ENCODE measurements at places on chromosomes 4 and X.

DNA sequence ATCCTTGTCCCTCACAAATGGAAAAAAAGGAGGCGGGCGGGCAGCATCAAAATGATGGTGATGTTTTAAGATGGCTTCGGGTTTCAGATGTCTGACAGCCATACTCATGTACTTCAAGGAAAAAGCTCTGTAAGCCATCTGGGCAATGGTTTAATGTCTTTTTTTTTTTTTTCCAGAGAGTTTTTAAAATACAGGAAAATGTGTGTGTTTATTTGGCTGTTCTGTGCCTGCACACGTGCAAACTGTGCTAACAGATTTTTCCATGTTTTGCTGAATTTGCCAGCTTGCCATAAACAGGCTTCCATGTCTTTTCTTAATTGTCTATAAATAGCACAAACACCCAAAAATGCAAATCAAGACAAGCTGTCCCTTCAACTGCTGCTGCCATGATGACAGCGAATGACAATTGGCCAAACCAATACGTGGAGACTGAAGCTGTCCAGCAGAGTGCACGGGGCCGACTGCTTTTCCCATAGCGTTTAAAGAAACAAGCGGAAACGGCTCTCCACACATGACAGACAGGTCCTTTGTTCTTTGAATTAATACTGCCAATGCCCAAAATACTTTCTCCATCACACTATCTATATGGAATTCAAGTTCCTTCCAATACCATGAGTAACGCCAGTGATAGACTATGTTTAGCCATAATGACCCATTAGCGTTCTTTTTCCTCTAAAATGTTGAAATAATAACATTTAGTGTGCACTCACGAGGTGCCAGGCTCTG is 35.7 kb downstream of the AFAP1 start:
- no peak for DNase-seq

DNA sequence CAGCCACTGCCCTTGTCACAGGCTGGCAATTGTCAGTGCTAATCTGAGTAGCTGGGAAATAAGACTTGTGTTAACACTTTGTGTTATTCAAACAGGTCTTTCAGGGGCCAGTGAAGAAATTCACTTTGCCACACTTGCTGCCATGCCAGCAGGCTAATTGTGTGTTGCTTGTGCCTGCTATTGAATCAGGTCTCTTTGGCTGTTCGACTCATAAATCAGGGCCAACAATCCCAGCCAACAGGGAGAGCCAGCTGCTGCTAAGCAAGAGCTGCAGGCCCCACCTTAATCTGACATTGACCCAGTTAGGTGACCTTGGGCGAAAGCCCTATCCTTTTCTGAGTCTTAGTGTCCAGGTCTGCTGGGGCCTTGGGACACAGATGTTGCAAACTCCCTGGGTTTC is 28.1 kb upstream of the MAMLD1 start:
- no peak for DNase-seq

GRCh38 chr4:155592179-155592937 is 74.3 kb upstream of the GUCY1A1 start:
- DNase-seq: no peak

DNA sequence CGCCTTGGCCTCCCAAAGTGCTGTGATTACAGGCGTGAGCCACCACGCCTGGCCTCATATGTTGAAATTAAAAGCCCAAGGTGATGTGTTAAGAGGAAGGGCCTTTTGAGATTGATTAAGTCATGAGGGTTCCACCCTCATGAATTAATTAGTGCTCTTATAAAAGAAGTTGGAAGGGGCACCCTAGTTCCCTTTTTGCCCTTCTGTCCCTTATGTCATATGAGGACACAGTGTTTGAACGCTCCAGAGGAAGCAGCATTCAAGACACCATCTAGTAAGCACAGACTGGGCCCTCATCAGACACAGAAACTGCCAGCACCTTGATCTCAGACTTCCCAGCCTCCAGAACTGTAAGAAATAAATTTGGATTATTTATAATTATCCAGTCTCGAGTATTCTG is 5.1 kb upstream of the APLN start:
- no peak for DNase-seq

- no peak for DNase-seq
These were observed 63.2 kb upstream of the ALB start for GRCh38 chr4:73340917-73341316.

DNA sequence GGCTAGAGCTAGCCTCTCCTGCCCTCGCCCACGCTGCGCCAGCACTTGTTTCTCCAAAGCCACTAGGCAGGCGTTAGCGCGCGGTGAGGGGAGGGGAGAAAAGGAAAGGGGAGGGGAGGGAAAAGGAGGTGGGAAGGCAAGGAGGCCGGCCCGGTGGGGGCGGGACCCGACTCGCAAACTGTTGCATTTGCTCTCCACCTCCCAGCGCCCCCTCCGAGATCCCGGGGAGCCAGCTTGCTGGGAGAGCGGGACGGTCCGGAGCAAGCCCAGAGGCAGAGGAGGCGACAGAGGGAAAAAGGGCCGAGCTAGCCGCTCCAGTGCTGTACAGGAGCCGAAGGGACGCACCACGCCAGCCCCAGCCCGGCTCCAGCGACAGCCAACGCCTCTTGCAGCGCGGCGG is at the start of gene AR:
Gene AR (plus strand): TSS at position 204 of the 400 bp plus-strand sequence. CDS start 1,126 bp downstream, outside the sequence.
- no peak for DNase-seq

DNA sequence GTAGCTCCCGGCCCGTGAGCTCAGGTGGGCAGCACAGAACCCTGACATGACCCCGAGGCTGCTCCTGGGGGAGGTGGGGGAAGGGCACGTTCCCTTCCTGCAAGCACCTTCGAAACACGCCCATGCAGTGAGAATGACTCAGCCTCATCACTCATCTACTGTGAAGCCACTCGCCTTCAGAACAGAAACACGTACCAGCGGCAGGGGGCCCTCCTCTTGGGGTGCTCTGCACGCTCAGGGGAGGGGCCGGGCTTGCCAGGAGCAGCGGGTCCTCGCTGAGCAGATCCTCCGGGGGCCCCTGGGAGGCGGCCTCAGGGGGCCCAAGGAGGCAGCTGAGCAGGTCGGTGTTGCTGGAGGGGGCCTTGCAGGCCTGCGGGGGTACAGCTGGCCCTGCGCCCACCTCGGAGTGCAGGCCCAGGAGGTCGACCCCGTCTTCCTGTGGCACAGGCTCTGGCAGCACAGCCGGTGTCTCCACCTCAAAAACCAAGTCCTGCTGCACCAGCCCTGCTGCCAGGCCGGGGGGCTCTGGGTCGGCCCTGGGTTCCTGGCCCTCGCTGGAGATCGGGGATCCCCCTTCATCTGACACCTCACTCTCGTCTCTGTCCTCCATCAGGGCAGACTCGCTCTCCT is 40.9 kb upstream of the CPLX1 start:
- no peak for DNase-seq

- DNase-seq: no peak
These were observed 92.8 kb downstream of the FAAH2 start for GRCh38 chrX:57379296-57379695.

GRCh38 chr4:181821039-181822004 is 421.9 kb upstream of the TENM3 start:
- DNase-seq: no peak

GRCh38 chr4:27140486-27140885 is 279.8 kb downstream of the STIM2 start:
- DNase-seq: no peak

DNA sequence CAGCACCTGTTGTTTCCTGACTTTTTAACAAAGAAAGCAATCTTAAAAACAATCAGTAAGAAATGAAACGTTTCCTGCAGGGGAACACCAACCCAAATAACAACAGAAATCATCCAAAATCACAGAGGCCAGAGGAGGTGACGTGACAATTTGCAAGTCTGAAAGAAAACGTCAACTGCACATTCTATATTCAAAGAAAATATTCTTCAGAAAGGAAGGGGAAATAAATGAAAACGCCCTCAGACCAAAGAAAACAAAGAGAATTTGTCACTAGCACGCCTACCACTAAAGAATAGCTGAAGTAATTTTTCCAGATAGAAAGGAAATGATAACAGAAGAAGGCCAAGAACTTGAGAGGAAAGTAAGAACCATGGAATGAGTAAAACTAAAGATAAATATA is 74.4 kb downstream of the CASP3 start:
- DNase-seq: no peak

GRCh38 chrX:144810539-144810938 is 436.8 kb upstream of the SPANXN1 start:
- DNase-seq: no peak

DNA sequence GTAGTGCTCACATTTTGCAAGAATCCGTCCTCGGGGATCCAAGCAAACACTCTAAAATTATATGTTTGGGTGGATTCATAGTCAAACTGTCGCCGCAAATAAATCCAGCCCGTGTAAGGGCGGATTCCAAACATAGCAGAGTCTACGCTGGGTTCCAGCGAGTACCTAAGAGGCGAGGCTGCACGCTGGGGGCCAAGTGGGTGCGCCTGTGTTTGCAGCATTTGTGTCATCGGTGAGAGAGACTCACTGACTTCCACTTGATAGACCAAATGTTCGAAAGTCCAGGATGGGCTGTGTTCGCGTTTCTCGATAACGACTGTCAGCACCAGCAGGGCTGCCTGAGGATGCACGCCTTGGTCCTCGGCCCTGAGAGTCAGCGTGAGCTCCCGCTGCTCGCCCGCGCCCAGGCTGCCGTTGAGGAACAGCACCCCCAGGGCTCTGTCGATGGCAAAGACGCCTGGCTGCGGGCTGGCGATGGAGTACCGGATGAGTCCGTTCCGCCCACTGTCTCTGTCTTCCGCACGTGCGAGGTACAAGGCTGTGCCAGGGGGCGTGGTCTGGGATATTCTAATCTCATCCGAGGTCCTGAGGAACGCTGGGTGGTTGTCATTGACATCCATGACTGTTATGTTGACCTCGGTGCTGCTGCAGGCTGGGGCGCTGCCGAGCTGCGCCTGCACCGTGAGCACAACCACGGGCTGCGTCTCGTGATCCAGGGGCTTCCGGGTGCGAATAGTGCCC is 158.7 kb downstream of the DCHS2 start:
- no peak for DNase-seq

DNA sequence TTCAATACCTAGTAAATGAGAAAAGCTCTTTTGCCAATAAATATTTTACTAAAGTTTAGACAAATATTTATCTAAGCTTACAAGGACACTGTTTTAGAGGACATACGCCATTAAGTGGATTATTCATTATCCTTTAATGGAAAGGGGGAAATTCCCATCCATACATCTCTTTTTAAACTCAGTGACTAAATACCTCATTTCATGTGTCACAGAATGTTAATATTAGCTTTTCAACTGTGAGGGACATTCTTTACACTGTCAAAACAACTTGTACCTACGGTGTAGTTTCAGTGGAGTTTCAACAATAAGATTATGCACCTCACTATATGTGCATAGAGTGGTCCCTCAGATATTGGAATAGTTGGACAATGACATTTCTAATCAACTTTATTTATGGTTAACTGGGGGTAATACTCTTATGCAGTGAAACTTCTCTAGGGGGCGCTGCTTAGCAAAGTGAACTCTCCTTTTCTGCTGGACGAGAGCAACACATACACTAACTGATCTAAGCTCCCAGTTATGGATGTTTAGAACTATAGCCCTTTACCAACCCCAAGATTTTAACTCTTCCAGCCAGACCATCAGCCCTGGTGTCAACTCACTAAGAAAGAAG is 9.7 kb downstream of the HS6ST2 start:
- DNase-seq: no peak

GRCh38 chr4:181502611-181503010 is 740.6 kb upstream of the TENM3 start:
- no peak for DNase-seq

DNA sequence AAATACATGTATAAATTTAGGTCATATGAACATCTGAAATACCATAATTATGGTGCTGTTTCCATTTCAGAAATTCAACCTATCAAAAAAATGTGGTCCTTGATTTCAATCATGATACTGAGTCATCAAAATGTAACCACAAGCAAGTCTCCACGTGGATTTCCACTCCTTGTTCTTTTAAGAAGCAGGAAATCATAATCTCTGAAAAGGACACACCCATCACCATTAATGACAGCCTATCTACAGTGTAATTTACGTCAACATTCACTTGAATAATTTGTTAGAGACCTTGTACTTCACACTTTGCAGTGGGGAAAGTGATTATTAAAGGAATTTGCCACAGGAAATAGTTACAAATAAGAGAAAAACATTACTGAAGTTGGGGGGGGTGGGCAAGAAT is 17.7 kb upstream of the SLC7A11 start:
- DNase-seq: no peak

GRCh38 chr4:122896270-122896669 is 26.1 kb downstream of the NUDT6 start:
- DNase-seq: no peak

- DNase-seq: no peak
These were observed 18.3 kb upstream of the ADAMTS3 start for GRCh38 chr4:72587334-72587733.

GRCh38 chr4:4480685-4481398 is 61.0 kb downstream of the STX18 start:
- no peak for DNase-seq

DNA sequence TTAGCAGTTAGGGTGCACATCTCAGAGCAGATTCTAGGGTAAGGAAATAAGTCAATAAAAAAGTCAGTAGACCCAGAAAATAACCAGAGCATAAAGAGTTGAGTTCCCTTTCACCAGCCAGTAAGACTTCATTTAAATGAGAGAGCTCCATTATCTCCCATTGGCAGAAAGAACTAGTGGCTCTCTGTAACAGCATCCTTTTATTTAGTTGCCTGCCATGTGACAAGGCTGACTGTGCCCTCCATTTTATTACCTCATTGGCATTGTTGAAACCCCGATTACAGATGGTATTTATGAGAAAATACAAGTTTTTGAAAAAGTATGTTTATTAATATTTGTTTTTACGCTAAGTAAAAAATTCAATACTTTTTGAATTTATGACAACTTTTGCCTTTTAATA is 859.5 kb upstream of the NDST4 start:
- no peak for DNase-seq

- DNase-seq: no peak
These were observed 36.0 kb downstream of the FUNDC1 start for GRCh38 chrX:44506678-44507077.

DNA sequence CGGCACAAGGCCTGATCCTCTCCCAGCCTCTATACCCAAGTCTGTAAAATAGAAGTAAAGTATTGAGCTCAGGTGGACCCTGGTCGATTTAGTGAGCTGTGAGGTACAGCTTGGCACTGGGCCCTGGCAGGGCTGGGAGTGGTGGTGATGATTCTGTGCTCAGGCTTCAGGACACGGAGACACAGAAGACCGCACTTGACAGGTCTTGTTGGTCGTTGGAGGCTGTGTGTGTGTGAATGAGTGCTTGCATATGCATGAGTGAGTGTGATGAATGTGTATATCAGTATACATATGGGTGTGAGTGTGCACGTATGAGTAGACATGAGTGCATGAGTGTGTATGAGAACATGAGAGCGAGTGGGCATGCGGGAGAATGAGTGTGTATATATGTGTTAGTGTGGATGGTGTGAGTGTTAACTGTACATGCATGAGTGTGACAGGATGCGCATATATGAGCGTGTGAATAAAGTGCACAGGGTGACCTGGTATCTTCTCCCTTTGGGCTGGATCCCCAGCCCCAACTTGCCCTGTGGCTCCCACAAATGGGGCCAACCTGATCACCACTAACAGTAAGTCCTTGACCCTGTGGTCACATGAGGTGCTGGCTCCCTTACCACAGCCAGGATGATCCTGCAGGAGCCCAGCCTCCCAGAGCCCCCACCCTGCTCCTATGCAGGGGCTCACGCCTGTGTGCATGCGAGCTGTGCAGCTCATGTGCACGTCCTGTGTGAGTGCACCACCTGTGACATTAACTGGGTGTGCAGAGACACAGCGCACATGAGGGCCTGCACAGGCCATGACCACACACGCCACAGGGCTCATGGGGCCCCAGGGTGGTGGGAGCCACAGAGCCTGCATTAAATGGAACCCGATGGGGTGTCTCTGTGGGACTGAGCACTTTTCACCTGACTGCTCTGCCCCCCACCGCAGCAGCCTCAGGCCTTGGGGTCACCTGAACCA is 20.8 kb downstream of the SH3BP2 start:
- no peak for DNase-seq

Measured in stimulated activated CD8-positive, alpha-beta memory T cell treated with anti-CD3 and anti-CD28 coated beads, Interleukin-4, amount 100 ng/mL, for 4 hours (primary cell).